Stimulated activated CD4-positive, alpha-beta T cell treated with anti-CD3 and anti-CD28 coated beads, Interleukin-1b, Interleukin-23, amount 100 ng/mL, for 24 hours (primary cell): ENCODE measurements at places on chromosomes 11 and 22.

DNA sequence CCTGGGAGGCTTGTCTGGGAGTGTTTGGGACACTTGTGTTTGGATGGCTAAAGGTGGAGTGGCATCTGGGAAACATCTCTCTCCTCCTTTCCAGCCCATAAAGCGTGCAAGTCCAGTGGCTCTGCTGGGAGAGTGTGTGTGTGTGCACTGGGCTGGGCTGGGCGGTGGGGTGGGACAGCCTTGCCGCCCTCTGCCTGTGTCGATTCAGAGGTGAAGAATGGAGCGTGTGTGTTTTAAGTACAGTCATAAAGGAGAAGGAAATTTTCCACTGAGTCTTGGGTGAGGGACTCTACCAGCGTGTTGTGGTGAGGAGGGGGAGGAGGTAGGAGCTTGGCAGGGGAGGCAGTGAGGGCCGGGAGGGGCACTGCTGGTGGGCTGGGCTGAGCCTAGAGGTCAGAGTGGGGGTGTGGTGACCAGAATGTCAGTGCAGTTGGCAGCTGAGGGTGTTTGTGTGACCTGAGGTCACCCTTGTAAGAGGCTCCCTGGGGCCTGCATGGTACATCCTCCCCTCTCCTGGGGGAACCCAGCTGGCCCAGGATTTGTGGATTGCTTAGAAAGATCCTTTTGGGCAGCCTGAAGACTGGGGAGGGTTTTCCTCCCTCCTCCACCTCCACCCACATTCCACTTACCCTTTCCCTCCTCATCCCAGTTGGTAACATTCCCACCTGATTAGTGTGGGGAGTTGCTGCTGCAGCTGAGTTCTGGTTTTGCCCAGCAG lies 1.7 kb downstream of the TIMP3 start:
- no peak for DNase-seq

DNA sequence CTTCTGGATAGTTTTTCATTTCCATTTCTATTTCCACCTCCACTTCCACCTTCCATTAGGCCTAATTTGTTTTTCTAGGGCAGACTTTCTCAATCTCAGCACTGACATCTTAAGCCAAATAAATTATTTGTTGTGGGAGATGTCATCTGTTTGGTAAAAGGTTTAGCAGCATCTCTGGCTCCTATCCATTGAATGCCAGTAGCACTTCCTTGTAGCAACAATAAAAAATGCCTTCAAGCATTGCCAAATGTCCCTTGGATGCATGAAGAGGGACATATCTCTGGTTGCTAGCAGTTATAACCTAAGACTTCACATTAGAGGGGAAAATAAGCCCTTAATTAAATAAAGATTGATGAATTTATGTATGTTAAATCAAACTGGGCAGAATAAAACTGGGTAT lies 1.9 kb downstream of the OR52A5 start:
- no peak for DNase-seq

DNA sequence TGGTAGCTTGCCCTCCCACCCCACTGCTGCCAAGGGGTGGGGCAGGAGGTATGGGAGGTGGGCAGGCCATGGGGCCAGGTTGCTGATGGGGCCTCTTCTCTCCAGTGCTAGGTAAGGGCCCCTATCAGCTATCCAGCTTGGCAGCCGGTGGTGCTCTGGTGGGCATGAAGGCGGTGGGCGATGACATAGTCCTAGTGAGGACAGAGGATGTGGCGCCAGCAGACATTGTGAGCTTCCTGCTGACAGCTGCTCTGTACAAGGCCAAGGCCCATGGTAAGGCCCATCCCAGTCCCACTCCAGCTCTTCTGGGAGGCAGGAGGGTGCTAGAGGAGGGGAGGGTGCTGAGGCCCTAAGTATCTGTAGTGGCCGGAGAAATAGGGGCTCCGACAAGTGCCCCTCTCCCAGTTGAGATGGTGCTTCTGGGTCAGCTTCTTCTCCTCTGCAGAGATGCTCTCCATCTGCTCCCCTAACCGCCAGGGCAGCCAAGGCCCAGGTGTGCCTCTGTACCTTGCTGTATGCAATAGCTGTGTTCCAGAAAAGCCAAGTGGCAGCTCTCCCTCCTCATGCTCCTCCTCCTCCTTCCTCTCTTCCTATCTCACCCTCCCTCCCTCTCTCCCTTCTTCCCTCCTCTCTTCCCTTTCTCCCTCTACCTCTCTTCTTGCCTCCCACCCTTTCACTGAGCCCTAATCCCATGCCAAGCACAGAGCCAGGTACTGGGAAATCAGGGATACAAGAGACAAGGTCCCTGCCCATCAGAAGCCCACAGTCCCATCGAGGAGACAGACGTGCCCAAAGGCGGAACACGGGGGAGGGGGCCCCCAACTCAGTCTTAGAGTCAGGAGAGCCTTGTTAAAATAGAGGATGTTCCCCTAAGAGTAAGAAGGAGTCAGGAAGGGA lies 55.3 kb downstream of the OTOG start:
- no peak for DNase-seq

DNA sequence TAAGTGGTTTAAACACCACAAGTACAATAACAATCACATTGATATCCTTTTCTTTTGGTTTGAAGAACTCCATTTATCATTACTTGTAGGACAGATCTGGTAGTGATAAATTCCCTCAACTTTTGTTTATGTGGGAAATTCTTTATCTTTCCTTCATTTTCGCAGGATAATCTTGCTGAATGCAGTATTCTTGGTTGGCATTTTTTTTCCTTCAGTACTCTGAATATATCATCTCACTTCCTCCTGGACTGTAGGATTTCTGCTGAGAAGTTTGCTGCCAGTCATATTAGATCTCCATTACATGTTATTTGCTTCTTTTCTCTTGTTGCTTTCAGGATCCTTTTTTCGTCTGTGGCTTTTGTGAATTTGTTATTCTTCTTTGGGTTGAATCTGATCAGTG lies 179.0 kb upstream of the PLET1 start:
- DNase-seq, result no peak

- DNase-seq, result no peak
Observed at GRCh38 chr11:86211619-86212018, 32.9 kb upstream of the EED start.

DNA sequence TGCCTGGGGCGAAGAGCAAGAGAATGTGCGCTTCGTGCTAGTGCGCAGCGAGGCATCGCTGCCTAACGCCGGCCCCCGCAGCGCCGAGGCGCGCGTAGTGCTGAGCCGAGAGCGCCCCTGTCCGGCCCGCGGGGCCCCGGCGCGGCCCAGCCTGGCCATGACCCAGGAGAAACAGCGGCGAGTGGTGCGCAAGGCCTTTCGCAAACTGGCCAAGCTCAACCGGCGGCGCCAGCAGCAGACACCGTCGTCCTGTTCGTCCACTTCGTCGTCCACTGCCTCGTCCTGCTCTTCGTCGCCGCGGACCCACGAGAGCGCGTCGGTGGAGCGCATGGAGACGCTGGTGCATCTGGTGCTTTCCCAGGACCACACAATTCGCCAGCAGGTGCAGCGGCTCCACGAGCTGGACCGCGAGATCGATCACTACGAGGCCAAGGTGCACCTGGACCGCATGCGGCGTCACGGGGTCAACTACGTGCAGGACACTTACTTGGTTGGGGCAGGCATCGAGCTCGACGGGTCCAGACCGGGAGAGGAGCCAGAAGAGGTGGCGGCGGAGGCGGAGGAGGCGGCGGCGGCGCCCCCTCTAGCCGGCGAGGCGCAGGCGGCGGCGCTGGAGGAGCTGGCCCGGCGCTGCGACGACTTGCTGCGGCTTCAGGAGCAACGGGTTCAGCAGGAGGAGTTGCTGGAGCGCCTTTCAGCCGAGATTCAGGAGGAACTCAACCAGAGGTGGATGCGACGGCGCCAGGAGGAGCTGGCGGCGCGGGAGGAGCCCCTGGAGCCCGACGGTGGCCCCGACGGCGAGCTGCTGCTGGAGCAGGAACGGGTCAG lies 1.0 kb downstream of the RASSF10 start:
- no peak for DNase-seq

DNA sequence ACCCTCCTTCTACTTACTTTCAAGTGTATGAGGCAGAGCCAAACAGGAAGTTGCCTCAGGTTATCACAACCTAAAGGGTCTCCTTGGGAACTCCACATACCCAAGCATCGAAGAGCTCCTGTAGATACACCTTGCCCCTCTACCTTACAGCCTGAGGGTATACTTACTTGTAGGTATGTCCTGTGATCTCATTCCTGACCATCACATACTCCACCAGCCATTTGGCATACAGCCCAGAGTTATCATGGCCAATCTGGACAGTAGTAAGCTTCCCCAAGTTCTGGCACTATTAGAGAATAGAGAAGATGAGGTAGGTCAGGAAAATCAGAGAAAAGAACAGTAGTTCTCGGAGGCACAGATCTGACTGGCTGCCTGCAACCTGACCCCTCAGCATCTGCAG lies 53.4 kb upstream of the SCUBE2 start:
- DNase-seq, result no peak

GRCh38 chr11:75557666-75558494 lies 4.2 kb upstream of the SERPINH1 start:
- DNase-seq, result no peak

- no peak for DNase-seq
Observed at GRCh38 chr11:72633068-72633467, 41.2 kb downstream of the PDE2A start.

- DNase-seq, result no peak
Observed at GRCh38 chr11:11528986-11529385, 92.8 kb downstream of the GALNT18 start.

DNA sequence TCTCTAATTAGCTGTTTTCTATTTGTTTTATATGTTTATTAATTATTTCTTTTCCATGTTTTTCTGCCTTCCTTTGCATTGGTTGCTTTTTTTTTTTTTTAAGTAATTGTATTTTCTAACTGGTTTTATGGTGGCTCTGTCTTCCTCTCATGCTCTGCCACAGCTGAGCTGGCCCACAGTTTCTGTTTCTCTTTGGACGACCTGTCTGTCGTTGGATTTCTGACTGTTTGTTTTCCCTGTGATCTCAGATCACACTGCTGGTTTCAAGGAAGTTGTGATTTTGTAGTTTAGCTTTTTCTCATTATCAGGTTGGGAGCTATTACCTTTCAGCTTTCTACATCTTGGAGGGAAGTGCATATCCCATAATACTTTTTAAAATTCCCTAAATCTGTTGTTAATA lies 15.9 kb upstream of the OR6M1 start:
- DNase-seq, result no peak

DNA sequence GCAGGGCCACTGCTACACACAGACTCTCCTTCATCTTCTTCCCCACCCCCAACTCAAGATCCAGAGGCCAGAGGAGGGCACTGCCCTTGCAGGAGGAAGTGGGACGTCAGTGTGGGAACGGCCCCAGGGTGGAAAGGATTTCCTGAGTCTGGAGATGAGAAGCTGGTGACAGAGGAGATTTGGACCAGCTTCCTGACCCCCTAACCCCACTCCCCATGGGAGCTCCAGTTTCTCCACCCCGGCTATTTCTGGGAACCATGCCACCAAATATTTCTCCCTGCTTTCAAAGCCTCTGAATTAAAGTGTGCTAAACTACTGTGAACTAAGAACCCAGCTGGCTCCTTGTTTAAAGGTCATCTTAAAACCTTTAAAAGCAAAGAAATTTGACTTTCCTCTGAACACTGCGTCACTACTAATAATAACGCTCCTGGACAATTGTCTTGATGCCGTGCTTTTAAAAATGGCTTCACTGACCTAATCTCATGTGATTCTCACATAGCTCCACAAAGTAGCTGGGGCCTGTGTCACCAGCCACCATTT lies 46.6 kb downstream of the CWC15 start:
- DNase-seq, result no peak

GRCh38 chr11:125342281-125342930 lies 153.7 kb downstream of the FEZ1 start:
- no peak for DNase-seq

DNA sequence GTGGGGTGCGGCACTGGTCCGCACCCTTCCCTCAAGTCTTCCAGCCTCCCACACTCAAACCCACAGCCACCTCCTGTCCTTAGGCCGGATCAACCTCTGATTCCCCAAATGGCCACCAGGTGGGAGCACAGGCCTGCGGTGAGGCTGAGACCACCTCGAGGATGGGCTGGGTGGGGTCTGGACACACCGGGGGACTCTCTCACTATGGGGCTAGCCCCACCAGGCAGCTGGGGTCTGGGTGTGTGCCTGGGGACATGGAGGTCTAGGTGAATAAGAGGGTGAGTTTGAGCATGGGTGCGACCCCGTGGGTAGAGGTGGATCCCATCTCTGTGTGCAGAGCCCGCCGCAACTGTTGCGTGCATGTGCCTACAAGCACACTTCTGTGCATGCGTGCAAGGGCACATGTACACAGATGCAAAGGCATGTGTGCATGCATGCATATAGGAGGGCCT lies 32.6 kb downstream of the MYO18B start:
- DNase-seq, result no peak

DNA sequence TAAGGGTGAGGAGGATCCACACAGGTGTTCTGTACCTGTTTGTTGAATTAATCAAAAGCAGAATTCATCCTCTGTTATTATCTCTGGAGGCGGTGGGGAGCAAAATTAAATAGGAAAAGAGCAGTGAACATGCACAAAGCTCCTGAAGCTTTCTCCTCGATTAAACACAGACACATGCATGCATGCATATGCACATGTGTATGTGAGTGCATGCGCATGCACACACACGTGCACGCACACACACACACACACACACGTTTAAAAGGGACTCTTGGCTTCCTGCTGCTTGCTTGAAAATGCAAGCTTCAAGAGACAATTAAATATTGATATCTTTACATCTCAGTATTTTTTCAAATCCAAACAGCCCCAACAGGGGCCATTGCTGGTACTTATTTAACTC lies 462.1 kb downstream of the BUD13 start:
- DNase-seq, result no peak

DNA sequence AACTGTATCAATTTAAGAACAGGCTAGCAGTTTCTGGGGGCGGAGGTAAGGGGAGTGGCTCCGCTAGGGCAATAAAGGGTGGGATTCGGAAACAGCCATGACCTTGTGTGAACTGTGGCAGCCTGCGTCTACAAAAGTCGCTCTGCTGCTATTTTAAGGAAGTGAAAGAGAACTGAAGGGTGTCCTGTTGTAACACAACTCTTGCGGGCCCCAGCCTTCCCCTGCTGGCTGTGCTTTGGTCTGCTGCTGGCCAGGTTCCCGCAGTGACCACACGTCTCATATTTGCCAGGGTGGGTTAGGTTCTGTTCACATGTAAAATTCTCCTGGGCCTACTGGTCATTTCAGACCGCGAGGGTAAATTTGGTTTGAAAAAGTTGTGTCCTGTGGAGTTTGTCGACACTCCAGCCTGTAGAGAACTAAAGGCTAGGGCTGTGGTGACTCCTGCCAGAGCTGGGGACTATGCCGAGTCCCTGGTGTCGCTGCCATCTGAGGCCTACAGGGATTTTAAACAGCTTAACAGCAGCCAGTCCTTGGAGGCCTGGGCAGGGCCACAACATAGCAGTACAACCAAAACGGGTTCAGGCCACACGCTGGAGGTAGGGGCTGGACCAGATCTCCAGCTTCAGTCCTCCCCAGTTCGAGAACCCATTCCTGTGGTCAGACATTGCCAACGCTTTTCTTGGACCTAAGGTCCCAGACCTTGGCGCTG lies 1.1 kb upstream of the PPFIBP2 start:
- DNase-seq, result no peak

- DNase-seq, result no peak
Observed at GRCh38 chr11:92107331-92107730, 117.3 kb upstream of the FAT3 start.
